ENCODE measurements at places on chromosomes 7 and 10.

GRCh38 chr10:101453791-101454718 is 100.1 kb downstream of the BTRC start:
- no peak for DNase-seq

GRCh38 chr7:155526225-155526624 is 20.1 kb downstream of the CNPY1 start:
- no peak for DNase-seq

- DNase-seq = no peak
Observed at GRCh38 chr10:45008524-45009161, 7.9 kb downstream of the ZNF22 start.

DNA sequence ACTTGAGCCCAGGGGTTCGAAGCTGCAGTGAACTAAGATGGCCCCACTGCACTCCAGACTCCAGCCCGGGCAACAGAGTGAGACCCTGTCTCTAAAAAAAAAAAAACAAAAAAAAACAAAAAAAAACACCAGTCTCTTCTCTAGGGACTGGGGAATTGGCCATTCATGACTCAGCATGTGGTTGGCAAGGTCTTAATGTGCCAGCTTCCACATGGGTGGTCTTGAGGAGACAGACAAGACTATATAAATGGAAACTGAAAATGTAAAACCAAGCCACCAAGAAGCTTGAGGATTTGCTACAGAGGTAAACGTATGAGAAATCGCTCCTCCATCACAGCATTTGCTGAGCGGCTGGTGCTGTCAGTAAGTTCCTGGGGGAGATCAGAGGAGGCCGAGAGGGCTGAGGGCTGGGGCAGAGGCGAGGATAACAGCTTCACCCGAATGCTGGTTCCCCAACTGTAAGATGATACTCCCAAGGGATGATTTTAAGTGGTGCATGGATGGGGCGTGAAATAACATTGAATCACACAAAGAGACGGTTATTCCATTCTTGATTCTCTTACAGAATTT is 128.7 kb downstream of the C10orf105 start:
- no peak for DNase-seq
